ENCODE measurements at places on chromosomes 1 and 21. TPM values are rescaled to one million over a fixed set of nuclear protein-coding genes. Genes with fewer than 3 reads are reported as not detected.
A peak's percentile ranks its signal among the peaks of the same experiment; 100 is the strongest.

- DNase-seq, result no peak
Observed at GRCh38 chr1:229769006-229769405, 143.0 kb downstream of the URB2 start.

DNA sequence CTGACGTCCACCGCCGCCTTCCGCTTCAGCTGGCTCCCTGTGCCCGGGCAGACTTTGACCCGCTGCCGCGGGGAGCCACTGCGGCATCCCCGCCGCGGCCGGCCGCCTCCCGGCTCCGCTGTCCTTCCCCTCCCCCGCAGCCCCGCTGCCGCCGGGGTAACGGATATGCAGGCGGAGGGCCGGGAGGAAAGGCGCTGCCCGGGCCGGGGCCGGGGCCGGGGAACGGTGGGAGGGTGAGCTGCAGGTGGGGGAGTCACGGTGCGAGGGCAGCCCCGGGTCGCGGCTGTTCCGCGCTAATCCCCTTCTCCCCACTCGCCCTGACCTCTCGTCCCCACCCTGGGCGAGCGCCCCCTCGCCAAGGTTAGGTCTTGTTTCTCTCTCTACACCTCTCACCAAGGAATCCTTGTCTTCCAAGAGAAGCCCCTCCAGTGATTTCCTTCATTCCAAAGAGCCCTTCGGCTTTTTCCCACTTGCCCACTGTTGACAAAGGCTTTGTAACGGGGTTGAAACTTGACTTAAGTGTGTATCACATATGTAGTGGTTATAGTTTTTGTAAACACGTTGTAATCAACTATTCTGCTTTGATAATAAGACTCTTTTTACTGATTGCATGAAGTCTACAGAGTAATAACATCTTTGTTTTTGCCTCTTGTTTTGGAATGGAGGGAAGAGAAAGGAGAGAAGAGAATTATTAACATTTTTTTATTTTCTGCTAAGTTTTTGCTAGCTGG lies 669 bp downstream of the XPR1 start:
- peak; percentile 80 for DNase-seq

The C2CD2 gene
- 5.2 TPM for total RNA-seq

The BATF3 gene
- 1.6 TPM for total RNA-seq

The PLA2G4A gene
- 1.4 TPM for total RNA-seq

DNA sequence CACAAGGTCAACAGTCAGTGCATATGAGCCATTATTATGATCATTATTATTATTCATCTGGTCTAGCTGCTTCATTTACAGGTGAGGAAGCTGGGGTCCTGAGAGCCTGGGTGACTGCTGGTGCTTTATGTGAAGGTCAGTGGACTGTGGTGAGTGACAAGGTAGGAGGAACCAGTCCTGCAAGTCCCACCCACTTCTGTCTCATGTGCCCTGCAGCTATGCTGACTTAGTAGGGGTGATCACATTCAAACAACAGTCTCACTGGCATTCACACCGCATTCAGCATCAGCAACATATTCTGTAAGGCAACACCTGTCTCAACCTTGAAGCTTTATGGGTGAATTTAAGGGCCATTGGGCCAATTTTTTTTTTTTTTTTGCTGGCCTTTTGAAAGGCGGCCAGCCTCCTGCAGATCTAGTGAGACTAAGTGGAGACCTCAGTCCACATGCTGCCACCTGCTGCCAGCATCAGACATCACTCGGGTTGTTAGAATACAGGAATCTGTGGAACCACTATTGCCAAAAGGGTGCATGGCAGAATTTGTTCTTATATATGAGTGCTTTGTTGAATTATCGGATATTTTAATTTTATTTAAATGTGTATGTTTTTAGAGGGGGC lies 59.9 kb upstream of the CACNA1E start:
- peak; percentile 65 for DNase-seq

- DNase-seq, result no peak
Observed at GRCh38 chr21:39518055-39518846, 66.5 kb downstream of the SH3BGR start.

GRCh38 chr1:97837161-97837560 lies 83.7 kb downstream of the DPYD start:
- DNase-seq, result no peak

DNA sequence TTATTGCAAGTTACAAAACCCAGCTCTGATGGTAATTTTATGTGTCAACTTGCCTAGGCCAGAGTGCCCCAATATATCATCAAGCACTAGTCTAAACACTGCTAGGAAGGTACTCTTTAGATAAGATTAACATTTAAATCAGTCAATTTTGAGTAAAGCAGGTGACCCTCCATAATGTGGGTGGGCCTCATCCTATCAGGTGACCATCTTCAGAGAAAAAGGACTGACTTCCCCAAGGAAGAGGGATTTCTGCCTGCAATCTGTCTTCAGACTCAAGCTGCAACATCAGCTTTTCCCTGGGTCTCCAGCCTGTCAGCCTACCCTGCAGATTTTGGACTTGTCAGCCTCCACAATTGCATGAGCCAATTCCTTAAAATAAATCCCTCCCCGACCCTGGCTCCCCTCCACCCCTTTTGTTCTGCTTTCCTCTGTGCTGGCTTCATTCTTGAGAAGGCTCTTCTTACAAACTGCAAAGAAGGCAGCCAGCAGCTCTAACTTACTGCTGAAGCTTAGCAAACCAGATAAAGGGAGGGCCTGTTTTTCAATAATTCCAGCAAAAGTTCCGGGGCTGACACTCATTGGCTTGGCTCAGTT lies 56.4 kb upstream of the RUNX3 start:
- no peak for DNase-seq

The ILDR2 gene
- total RNA-seq, result 1.6 TPM

The RHBG gene
- not detected for total RNA-seq
